ENCODE measurements at places on chromosomes 6 and 20.

DNA sequence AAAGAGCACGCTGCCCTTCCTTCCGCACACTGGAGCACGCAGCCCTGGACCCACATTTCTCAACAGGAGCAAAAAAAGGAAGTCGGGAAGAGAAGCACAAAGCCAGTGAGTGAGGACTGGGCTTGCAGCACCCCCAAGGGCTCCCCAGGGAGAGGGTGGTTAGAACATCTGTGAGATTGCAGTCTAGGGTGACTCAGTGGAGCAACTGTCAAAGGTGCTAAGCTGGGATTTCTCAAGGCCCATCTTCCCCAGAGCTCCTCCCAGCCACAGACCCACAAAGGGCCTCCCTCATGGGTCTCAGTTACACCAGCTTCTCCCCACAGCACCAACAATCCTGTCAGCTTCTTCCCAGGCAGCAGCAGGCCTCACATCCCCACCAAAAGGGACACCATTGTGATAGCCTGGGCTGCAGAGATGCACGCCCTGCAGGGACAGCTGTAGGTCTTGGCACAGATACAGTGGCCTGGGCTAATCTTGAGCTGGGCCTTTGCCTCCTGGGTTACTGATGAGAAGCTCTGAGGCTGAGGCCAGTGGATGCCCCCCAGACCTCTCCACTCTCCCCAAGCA is 39.6 kb upstream of the CD93 start:
- no peak for DNase-seq

- DNase-seq: no peak
Measured at GRCh38 chr6:13166916-13167315, 161.4 kb downstream of the TBC1D7 start.

DNA sequence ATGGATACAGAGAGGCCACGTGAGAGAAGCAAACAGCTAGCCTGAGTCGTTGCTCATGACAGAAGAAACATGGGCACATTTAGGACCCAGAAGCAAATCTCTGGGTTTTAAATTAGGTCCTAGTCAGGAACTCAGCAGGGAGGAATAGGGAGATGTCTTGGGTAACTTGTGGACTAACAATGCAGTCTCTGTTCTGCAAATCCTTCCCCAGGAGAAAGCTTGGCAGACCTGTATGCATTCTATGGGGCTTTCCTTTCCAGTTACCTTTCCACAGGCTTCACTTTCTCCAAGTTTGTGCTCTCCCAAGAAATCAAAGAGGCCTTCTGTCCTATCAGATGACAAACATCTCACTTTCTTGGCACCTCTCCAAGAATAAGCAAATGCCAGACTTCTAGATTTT is 47.2 kb upstream of the PLCB4 start:
- no peak for DNase-seq

GRCh38 chr20:13858871-13859270 is 74.0 kb downstream of the NDUFAF5 start:
- DNase-seq: no peak

GRCh38 chr20:49344975-49345374 is 67.1 kb upstream of the ZNFX1 start:
- DNase-seq: no peak

GRCh38 chr6:4879741-4880275 is 103.6 kb downstream of the CDYL start:
- DNase-seq: no peak

DNA sequence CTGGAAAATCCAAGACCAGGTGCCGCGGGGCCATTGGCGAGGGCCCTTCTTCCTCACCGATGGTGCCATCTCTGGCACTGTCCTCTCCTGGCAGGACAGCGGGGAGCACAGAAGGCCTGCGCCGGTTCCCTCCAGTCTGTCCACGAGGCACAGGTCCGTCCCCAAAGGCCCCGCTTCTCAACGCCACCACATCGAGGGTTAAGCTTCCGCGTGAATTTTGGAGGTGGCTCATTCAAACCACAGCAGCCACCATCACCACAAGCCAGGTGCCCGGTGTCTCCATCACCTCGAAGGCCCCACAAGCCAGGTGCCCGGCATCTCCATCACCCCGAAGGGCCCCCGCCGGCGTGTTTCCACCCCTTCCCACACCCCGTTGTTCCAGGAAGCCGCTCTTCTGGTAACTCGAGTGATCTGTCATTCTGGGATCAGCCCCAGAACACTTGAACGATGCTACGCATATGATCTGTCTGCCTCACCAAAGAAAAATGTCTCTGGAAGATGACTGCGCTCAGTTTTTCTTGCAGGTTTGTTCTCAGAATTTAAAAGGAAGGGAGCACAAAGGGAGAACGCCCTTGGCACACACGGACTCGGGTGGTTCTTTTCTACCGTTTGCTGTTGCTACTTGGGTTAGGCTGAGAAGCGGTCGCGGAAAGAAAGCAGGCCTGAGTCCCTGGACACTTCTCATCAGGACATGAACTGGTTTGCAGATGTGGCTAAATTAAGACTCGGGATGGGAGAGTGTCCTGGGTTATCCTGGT is 9.9 kb upstream of the KIF25 start:
- no peak for DNase-seq
